ENCODE measurements at places on chromosomes 2 and 18.

DNA sequence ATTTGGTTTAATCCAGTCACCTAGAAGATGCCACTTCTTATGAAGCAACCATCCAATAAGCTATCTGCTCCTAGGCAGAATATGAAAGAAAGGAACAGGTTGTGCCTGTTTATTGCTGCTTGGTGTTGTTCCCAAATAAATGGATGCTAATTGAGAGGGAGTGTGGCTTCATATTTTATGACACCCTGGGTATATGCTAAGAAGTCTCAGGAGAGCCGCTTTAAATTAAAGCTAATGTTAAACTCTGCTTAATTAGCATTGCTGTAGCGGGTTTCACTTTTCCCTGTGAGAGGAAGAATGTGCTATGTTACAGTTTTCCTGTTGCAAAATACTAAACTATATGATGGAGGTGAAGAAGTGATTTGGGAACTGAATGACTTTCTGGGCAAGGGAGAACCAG lies 48.7 kb upstream of the TANK start:
- no peak for DNase-seq

DNA sequence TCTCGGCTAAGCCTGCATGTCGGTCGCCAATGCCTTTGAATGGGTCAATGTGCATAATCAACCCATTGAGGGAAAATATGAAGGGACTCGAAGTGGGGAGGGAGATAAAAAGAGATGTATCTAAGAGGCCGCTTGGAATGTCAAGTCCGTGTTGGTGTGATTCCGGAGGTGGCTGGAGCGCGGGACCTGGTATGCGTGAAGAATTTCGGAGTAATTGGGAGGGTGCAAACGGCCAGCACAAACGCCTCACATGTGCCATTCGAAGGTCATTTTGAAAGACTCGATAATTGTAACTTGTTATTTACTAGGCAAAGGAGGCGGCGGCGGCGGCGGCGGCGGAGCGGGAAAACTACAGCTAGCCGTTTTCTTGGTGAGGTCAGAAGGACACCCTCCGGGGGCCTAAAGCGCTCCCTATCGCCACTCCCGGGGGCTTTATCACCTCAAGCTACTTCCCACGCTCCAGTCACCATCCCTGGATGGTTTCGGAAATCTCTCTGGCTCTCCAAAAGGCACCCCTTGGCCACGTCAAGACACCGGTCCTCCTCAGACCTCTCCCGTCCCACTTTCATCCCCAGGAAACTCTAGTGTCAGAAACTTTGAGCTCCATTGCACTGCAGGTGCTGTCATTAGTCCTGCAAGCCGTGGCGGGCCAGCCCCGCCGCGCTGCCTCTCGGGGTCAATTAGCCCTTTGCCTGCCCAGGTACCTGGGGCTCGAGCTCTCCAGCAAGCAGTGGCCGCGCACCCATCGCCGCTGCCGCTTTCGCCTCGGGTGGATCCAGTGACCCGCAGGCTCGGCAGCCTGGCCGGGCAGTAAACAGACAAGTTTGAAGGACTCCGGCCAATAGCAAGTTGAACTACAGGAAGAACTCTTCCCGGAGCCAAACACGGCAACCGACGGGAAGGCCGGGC lies 1.5 kb downstream of the ERBB4 start:
- DNase-seq, result no peak

GRCh38 chr18:45121146-45121545 lies 440.5 kb downstream of the SETBP1 start:
- no peak for DNase-seq

GRCh38 chr2:75703589-75704287 lies 7.0 kb downstream of the GCFC2 start:
- no peak for DNase-seq

- no peak for DNase-seq
These were observed 1.5 kb downstream of the MALL start for GRCh38 chr2:110113961-110114591.

DNA sequence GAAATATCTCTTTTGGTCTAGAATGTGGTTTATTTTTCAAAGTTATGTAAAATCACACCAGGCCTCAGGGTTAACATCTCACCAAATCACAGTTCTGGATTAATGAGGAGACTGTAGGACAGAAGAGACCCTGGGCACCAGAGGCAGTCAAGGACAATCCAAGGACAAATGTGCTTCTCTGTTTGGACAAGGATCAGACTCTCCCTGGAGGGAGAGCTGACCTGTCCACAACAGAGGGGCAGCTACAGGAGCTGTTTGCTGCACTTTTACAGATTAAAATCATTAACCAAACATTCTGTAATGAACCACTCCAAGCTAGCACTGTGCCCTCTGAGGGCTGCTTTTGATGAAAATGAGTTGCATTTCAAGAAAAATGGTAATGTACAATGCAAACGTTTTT lies 690.6 kb upstream of the SLC8A1 start:
- no peak for DNase-seq

DNA sequence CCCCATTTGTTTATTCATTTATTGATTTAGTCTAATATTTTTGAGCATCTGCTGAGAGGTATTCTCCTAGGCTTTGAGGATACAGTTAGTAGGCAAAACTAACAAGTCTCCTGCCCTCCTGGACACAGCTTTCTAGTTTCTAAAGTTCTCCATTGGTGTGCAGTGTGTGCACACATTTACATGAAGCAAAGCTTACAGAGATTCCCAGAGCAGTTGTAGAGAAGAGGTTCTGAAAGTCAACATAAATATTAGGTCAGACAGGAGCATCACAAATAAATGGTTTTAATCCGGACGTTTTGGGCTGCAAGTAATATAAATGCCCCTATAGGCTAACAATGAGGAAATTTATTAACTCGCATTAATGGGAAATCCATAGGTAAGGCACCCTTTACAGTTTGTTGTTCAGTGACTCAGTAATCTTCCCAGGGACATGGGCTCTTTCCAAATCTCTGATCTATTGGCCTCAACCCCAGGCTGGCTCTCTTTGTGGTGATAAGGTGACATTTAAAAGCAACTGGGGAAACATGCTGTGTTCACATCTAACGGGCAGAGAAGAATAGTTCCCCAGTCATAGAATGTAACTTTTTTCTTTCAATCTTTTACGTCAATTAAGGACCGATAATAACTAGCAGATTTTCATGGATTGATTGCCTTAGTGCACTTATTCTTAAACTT lies 407.2 kb downstream of the PTPRM start:
- no peak for DNase-seq

- DNase-seq, result no peak
These were observed 28.1 kb downstream of the CEP192 start for GRCh38 chr18:13019301-13019700.

DNA sequence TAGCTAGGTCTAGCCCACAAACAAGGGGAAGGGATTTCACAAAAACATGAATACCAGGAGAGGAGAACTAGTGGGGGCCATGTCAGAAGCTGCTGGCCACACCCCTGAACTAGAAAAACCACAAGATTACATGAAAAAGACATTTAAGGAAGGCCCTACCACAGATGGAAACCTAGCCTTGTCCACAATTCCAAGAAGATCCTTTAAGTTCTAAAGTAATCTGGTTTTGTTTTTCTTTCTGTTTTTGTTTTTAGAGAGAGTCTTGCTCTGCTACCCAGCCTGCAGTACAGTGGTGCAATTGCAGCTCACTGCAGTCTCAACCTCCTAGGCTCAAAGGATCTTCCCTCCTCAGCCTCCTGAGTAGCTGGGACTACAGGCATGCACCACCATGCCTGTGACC lies 34.2 kb upstream of the CAB39 start:
- DNase-seq, result no peak

DNA sequence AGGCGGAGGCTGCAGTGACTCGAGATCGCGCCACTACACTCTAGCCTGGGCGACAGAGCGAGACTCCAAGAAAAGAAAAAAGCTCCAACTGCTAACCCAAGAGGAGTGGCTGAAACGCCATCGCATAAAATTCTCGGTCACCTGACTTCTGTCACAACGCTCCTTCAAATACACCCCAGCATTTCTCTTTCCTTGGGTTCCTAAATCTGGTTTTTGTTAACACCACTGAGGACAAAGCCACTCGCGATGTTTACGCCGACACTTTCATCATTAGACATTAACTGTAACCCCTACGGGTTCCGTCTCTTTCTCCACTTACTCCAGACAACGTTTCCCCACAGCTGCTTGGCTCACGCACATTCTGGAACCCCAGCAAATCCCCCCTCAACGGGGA lies 679 bp downstream of the CLK1 start:
- no peak for DNase-seq

GRCh38 chr2:198890490-198890889 lies 567.2 kb downstream of the SATB2 start:
- no peak for DNase-seq

- no peak for DNase-seq
These were observed 202.3 kb downstream of the MREG start for GRCh38 chr2:215811003-215811402.

DNA sequence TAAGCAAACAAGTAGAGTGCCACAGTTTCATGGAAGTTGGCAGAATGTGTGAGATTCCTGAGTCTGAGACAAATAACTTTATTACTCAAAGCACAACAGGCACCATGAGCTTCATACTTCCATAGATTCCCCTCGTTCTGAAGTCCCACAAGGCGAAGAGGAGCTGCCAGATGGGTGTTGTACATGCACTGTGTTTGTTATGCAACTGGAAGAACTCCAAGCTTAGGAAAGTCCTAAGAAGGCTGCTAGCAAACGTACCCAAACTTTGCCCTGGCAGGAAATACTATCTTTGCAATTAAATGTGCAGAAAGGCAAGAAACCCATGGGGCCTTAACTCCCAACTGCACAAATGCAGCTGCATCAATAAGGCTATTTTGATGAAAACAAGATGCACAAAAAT lies 1.6 kb upstream of the GCA start:
- DNase-seq, result no peak

DNA sequence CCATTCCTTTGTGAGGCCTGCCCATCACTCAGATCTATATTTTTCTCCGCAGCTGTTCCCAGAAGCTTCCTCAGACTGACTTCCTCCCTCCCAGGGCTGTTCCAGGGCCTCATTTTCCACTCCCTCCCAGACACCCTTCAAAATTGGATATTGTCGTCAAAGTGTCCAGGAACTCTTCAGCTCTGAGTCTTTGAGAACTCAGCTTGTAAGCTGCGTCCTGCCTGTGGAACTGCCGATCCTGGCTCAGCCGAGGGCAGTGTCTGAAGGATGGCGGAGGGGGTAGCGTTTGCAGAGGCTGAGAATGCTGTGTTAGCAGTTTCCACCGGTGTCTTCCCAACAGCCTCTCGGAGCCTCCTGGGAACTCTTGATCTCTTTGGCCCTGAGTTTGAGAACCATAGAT lies 27.1 kb downstream of the NCK2 start:
- DNase-seq, result no peak

- no peak for DNase-seq
These were observed 665.3 kb upstream of the LRRTM1 start for GRCh38 chr2:80969900-80970299.

- no peak for DNase-seq
These were observed 486.0 kb downstream of the RNF144A start for GRCh38 chr2:7403092-7403775.

DNA sequence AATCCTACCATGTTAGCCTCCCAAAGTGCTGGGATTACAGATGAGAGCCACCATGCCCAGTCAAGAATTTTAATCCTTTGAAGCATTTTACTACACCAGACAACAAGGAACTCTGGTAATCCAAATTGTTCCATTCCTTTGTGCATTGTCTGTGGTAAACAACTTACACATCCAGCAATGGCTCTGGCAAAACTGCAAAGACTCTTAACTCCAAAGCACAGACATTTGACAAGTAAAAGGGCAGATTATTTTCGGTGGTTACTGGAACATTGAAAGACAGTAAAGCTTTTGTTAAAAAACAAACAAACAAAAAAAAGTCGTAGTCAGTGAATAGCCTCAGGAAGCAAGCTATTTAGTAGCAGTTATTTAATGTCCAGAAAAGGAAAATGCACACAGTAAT lies 33.2 kb upstream of the RMND5A start:
- no peak for DNase-seq

GRCh38 chr18:58674863-58675472 lies 3.7 kb downstream of the MALT1 start:
- no peak for DNase-seq

DNA sequence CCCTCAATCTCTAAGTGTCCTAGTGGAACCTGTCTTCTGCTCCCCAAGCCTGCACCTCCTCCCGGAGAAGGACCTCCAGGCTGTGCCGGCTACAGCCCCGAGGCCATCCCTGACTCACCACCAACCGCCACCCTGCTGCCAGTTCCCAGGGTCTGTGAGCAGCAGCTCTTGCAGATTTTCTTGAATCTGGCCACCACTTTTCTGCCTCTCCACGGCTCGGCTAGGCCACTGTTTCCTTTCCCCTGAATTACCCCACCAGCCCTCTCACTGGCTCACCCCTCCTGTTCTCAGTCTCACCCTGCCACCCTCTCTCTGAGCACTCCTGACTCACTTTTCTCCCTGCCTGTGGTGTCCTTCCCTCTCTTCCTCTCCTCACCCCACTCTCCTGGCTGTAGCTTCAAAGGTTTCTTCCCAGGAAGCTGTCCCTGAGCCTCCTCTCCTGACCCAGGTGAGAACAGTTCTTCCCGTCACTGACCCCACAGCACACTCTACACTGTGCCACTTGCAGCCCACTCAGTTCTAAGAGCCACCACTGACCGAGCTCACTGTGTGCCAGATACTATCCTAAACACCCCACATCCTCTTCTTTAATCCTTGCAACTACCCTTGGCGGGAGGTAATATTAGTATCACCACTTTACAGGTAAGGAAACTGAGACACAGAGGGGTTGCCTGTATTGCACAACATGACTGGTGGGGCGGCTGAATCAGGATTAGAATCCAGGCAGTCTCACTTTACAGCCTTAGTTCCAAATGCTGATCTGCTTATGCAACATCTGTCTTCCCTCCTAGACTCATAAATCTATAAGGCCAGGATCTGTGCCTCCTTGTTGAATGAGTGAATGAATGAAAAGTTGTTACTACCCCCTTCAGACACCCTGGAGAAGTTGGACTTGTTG lies 111.6 kb downstream of the SMAD7 start:
- DNase-seq, result no peak

GRCh38 chr18:76619261-76619620 lies 124.2 kb upstream of the ZNF516 start:
- no peak for DNase-seq

- DNase-seq, result no peak
These were observed 128.0 kb downstream of the SPP2 start for GRCh38 chr2:234178330-234179030.

GRCh38 chr2:39816428-39816827 lies 37.4 kb upstream of the THUMPD2 start:
- DNase-seq, result no peak

DNA sequence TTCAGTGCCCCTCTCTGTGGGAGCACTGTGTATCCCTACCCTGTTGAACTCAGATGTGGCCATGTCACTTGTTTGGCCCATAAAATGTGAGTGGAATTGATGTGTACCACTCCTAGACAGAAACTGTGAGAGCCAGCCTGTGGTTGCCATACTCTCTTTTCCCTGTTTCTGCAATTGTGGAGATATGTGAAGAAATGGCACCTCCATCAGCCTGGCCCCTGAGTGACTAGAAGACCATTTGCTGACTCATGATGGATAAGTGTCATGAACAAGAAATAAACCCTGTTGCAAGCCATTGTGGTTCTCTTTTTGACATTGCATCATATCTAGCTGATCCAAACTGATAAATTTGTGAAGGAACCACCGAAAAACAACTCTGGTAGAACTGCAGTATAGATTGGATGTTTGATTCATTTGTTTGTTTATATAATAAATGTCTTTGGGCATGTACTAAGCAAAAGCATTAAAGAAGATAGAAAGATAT lies 214.5 kb upstream of the FBXO11 start:
- DNase-seq, result no peak

- no peak for DNase-seq
These were observed 98.5 kb downstream of the ATAD2B start for GRCh38 chr2:23828256-23828980.

GRCh38 chr2:30026091-30027055 lies 105.0 kb upstream of the ALK start:
- DNase-seq, result peak; percentile 20

GRCh38 chr2:67459761-67460160 lies 62.6 kb downstream of the ETAA1 start:
- DNase-seq, result no peak

All from NCI-H1105 (cell line).